ENCODE measurements at places on chromosomes 5 and 9. TPM values are rescaled to one million over a fixed set of nuclear protein-coding genes. Genes with fewer than 3 reads are reported as not detected.

The ECM2 gene
- 12.2 TPM for polyA plus RNA-seq

DNA sequence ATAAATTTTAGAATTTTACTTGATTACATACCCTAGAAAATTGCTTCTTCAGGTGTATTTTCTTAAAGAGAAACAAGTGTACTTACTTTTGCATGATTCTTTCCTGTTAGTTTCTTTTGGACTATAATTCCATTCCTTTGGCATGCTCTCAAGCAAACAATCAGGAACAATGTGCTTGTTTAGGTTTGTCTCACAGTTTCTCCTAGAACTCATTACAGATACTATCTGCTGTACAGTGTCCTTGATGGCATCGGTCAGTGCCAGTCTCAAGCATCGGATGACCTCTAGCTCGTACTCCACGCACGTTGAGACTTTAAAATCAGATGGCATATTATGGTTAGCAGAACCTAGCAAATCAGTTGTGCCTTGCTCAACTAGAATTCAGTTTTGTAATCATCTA lies 214.9 kb downstream of the KIAA0825 start:
- no peak for DNase-seq

DNA sequence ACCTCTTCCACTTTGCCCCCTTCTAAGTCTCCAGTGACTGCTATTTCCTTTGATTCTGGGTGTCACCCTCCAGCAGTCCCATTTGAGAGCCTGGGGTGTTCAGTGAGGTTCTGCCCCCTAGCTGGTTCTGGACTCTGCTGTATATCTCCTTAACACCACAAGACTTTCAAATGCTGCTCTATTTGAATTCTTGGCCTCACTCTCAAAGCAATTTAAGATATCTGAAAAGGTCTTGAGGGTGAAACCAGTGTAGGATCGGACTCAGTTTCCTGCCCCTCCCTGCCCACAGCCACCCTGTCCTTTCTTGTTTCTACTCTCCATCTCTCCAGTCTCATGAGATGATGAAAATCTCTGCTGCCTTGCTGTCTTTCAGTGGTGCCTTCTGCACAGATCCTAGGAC lies 280.9 kb downstream of the TENT4A start:
- no peak for DNase-seq

DNA sequence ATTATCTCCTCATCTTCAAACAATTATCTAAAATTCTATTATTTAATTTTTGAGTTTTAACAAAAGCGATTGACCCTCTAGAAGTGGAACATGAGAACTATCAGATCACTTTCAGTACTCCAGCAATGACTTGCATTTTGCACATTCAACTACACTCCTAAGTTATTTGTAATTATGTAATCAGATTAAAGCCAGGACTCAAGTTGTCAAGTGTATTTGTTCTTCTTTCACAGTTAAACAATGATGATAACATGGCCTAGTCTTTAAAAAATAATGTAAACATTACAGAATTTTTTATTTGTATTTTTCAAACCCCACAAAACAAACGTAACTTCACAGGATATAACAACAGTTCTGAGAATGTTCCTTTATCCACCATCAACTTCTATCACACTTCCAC lies 2148.9 kb upstream of the ACO1 start:
- no peak for DNase-seq

Measured in renal pelvis (tissue), 12 donors.